NCI-H1092 treated with DMSO at 0.1 percent for 48 hours (cell line): ENCODE measurements at places on chromosomes 1 and 21.
A peak's percentile ranks its signal among the peaks of the same experiment; 100 is the strongest.

DNA sequence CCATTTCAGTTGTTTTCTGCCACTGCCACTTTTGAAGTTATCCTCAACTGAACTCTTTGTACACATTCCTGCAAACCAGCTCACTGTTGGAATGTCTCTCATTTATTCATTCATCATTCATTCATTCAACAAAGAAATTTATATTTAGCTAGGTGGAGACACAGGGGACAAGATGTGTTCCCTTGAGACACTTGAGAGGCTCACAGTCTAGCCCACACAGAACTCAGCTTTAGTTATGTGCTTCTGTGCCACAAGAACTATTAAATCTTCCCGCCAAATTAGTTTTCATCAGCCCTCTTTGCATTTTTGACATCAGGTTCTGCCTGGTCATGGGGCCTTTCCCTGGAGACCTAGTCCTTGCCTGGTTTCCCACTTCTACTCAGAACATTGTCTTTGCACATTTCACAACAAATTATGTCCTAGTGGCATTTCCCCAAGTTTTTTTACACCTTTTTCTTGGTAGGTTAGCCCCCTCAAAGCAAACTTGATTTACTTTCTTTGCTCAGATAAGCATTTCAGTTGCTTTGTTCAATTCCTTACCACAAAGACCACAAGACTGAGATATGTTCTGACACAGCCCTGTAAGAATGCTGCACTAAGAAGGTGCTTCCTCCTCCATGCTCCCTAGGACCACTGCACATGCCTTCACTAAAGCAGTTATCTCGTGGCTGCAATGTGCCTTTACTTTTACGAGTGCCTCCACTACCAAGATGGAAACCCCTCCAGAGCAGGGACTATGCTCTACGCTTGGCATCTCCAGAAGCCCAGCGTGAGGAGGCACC is 31.0 kb downstream of the ILDR2 start:
- DNase-seq = no peak

- DNase-seq = no peak
Measured at GRCh38 chr1:9313576-9313975, 20.9 kb downstream of the SPSB1 start.

DNA sequence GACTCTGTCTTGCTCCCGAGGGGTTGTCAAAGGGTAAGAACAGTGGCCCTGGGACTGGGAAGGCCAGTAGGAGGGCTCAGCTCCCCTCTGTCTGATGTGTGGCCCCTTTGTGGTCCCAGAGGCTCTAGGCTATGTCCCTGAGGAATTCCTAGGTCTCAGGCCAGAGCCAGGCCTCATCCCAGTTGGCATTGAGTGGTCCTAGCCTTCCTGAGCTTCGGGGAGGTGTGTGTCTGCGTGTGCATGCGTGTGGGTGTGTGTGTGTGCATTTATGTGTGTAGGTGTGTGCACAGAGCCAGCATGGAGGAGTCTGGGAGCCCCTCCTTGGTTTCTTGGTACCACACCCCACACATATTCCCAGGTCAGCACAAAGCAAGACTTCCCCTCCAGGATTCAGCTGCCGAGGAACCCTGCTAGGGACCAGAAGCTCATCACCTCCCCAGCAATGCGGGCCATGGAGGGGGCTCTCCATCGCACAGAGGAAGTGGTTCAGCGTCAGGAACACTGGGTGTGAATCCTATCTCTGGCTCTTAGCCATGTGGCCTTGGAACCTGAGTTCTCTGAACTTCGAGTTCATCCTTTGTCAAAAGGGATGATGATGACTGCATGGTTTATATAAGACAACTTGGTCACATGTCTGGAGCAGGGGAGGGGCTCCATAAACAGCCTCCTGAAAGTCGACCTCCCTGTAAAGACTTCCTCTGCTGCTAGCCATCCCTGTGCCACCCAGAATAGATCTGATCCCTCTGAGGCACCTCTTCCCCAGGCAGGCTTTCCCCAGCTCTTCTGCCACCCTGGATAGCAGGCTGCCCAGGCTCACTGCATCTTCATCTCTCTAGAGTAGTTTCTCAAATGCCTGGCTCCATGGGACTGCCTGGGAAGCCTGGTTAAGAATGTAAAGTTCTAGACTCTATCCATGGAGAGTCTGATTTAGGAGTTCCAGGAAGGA is 8.3 kb upstream of the EPS8L3 start:
- no peak for DNase-seq

DNA sequence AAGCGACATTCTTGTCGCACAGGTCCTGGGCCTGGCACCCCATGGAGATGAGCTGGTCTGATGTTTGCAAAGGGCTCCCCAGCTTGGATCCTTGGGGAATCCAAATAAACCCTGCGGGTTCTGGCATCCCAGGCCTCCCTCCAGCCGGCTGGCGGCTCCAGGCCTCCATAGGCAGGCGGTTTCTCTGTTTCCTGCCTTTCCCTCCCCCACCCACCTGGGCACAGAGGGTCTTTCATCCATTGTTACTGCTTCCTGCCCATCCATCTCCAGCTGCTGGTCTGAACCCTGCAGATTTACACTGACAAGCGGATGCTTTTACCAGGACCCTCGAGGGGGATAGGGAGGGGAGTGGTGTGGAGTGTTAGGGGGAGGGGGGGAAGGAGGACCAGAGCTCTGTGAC is 39.1 kb upstream of the ID3 start:
- DNase-seq = peak; percentile 33

GRCh38 chr1:169495046-169495775 is 9.5 kb upstream of the SLC19A2 start:
- DNase-seq = no peak

- no peak for DNase-seq
Measured at GRCh38 chr1:156115514-156116374, 1.2 kb downstream of the LMNA start.

GRCh38 chr21:46448108-46448507 is 10.6 kb upstream of the DIP2A start:
- DNase-seq = no peak

GRCh38 chr1:13749543-13750341 is 49.8 kb downstream of the PRDM2 start:
- DNase-seq = peak; percentile 51

- no peak for DNase-seq
Measured at GRCh38 chr1:44507490-44508396, 102.7 kb downstream of the RNF220 start.

- DNase-seq = no peak
Measured at GRCh38 chr1:46522184-46522968, 29.1 kb downstream of the KNCN start.

DNA sequence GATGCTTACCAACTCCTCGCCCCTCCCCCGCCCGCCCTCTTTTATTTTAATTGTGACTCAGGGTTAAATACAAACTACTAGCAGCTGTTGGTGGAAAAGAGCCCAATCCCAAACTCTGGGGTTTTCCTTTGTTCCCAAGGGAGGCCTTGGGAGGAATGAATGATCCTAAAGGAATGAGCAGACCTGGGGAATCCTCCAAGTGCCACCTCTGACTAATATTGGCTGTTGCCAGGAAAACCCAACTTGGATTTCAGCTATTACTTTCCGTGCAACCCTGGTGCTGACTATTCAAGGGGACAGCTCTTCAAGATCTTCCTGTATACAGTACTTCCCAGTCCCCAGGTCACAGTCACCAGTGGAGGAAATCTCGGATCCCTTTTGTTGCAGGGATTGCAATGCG is 1.3 kb upstream of the S100A10 start:
- DNase-seq = no peak

GRCh38 chr21:36704281-36704957 is 5.5 kb downstream of the SIM2 start:
- no peak for DNase-seq

- no peak for DNase-seq
Measured at GRCh38 chr1:114208714-114209113, 55.0 kb upstream of the SYT6 start.

- DNase-seq = no peak
Measured at GRCh38 chr1:31930836-31931592, 7.2 kb downstream of the PTP4A2 start.

DNA sequence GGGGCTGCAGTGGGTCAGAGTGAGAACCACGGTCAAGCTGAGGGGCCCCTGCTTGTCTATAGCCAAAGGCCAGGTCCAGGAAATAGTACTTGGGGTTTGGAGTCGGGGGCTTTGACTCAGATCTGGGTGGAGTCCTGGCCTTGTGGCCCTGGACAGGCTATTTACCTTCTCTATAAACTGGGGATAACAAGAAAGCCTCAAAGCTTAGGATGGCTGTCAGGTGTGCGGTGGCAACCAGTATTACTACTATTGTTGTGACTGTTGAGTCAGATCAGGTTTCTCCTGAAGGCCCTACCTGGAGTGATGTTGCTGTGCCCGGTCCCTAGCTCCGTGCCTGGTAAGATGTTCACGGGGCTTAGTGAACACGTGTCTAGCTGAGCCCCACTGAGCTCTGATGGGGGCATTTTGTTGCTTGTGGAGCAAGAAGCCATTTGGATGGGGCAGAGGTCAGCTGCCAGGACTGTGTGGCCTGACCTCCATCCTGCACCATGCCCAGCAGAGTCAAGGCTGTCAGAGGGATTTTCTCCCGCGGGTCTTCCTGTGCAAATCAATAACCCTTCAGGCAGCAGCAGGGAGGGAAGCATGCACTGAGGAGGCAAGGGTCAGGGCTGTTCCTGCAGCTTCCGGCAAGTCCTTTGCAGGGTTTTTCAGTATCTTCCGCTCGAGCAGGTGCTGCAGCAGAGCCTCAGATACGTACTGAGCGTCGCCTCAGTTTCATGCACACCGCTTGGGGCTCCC is 170.3 kb downstream of the CAMTA1 start:
- no peak for DNase-seq

GRCh38 chr1:200367841-200368534 is 41.8 kb downstream of the ZNF281 start:
- no peak for DNase-seq

- no peak for DNase-seq
Measured at GRCh38 chr1:80632284-80632683, 1168.5 kb upstream of the ADGRL2 start.

DNA sequence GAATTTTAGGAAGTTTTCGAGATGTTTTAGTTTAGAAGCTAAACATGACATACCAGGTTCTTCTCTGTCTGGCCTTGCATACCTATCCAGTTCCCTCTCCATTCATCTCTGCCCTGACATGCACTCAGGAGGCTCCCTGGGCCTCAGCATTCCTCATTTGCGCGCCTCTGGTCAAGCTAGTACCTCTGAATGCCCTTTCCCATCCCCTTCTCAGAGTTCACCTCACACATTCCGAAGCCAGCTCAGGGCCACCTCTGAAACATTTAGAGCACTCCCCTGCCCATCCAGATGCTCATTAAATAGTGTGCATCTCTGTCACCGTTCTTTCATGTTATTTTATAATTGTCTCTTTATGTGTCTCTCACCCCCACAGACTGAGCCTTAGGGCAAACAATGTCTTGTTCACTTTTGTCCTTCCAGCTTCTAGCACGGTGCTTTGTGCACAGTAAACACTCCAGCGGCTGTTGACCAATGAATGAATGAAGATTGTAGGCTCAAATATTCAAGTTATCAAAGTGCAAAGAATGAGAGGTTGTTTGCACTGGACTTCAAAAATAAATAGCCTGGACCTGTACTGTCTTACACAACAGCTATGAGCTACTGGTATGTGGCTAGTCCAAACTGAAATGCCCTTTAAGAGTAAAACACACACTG is 1.2 kb upstream of the DHCR24 start:
- peak; percentile 0 for DNase-seq

GRCh38 chr1:65804584-65804983 is 11.9 kb downstream of the PDE4B start:
- DNase-seq = no peak

- DNase-seq = no peak
Measured at GRCh38 chr1:198387587-198387986, 152.9 kb downstream of the ATP6V1G3 start.

DNA sequence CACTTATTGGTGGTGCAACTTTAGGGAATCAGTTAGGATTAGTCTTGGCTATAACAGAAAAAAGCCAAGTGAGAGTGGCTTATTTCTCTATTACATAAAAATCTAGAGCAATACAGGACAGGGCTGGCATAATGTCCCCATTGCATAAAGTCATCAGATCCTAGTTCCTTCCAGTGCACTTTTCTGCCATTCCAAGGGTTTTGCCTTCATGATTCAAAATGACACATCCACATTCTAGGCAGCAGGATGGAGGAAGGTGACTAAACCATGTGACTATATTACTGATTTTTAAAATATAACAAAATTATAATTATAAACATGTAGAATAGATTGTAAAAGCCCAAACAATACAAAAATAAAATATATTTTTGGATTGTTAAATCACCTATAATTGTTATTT is 18.8 kb downstream of the JUN start:
- DNase-seq = no peak

- DNase-seq = no peak
Measured at GRCh38 chr1:2151252-2151651, 43.3 kb downstream of the FAAP20 start.

GRCh38 chr1:111032295-111032897 is 68.7 kb upstream of the LRIF1 start:
- peak; percentile 41 for DNase-seq

DNA sequence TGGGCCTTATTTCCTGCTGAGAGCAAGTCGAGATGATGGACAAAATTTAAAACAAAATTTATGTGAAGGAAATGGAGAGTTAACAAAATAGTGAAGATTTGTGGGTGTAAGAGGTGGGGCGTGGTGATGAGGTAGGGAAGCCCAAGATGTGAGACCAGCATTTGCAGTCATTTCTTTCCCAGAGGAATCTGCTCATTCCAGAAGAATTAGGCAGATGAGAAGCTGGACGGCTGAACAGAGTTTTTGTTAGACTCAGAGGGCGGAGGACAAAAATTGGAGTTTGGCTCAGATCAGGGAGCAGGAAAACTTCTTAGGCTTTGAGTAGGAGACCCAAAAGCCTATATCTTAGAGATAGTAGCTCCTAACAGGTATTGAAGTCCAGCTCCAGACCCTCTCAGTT is 65.3 kb downstream of the CAMTA1 start:
- no peak for DNase-seq

GRCh38 chr1:98764485-98764884 is 103.0 kb downstream of the SNX7 start:
- DNase-seq = no peak

GRCh38 chr1:86191958-86192357 is 35.4 kb upstream of the COL24A1 start:
- no peak for DNase-seq

GRCh38 chr1:206684478-206685333 is at the start of gene MAPKAPK2:
TSS of gene MAPKAPK2 (plus strand) at chr1:206684905. CDS start at chr1:206685230, 325 bp downstream.
- peak; percentile 61 for DNase-seq

- DNase-seq = no peak
Measured at GRCh38 chr21:41932191-41932575, 21.6 kb downstream of the C2CD2 start.

- DNase-seq = no peak
Measured at GRCh38 chr1:244214009-244214967, 163.2 kb downstream of the ZBTB18 start.

DNA sequence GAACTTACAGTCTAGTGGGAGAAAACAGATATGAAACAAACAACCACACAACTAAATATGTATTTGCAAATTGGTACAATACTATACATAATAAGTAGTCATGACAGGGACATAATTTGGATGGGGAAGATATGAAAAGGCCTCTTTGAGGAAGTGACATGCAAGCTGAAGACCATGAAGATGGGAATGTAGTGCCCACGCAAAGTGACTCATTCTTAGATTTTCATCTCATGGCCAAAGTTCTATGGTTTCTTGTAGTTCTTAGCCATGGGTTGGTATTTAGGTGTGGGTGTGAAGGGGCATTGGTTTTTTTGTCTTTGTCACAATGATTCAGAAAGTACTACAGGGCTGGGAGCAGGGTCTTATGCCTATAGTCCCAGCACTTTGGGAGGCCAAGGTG is 105.4 kb upstream of the FAM78B start:
- DNase-seq = no peak
